CD4-positive, CD25-positive, alpha-beta regulatory T cell (primary cell): ENCODE measurements at places on chromosomes 2 and 18. TPM values are rescaled to one million over a fixed set of nuclear protein-coding genes. Genes with fewer than 3 reads are reported as not detected.

DNA sequence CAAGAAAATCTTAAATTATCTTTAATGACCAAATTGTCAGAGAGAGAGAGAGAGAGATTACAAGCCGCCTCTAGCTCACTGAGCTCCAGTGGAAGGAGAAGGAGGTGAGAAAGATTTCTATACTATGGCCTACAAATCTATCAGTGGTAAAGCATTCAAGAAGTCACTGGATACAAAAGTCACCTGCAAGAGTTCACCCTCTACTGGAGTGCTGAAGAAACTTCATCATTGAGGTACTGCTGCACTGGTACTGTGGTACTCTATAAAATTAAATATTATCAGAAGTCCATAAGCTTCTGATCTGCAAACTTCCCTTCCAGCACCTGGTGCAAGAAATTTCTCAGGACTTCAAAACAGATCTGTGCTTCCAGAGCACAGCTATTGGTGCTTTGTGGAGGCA lies 48.3 kb upstream of the AGPS start:
- DNase-seq = no peak

- DNase-seq = no peak
Measured at GRCh38 chr2:2732331-2733119, 401.4 kb upstream of the MYT1L start.

- DNase-seq = peak; percentile 74
Measured at GRCh38 chr18:35616664-35617423, 35.3 kb downstream of the GALNT1 start.

DNA sequence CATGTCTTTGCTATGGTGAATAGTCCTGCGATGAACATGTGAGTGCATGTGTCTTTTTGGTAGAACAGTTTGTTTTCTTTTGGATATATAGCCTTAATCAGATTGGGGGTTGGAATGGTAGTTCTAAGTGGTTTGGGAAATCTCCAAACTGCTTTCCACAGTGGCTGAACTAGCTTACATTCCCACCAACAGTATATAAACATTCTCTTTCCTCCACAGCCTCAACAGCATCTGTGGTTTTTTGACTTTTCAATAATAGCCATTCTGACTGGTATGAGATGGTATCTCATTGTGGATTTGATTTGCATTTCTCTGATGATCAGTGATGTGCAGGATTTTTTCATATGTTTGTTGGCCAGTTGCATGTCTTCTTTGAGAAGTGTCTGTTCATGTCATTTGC lies 112.2 kb upstream of the SESTD1 start:
- DNase-seq = no peak

DNA sequence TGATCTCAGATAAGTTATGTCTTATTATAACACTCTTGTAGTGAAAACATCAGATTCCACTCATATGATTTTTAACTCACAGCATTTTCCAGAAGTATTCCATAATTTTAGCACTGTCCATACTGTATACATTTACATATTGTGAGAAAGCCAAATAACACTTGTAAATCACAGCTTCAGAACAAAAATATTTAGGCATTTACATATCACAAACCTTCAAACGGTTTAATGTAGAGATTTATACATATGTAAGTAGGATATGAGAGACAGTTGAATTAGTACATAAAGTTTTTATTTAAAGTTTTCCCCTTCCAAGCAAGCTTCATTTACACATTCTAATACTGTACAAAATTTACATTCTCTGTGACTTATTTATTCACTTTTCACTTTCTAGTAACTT lies 100.4 kb downstream of the KLHL14 start:
- DNase-seq = no peak

DNA sequence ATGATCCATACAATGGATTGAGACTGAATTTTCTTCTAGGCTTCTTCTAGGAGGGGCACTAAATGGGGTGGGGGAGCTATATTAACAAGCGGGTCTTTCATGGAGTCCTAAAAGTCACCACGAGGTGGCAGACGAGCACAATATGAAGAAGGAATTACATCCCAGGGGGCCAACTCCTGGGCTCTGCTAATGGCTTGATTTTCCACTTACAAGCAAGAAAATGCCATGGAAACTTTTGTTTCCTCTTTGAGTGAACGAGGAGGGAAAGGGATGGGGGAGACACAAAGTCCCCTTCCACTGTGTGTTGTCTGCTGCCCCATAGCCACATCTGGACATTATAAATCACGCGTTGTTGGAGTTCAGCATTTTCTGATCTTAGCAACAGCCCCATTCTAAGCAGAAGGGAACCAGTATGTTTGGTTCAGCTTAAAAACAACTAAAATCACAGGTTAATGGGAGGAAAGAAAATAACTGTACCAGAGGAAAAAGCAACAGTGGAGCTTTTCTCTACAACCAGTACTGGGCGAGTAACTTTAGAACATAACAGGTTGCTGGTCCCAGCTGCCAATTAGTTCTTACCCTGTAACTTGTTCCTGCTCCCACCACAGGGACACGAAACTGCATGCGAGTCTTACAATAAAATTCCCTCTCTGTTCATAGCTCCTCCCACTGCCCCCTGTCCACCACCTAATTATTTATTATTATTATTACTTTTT lies 285.0 kb upstream of the PARD3B start:
- peak; percentile 29 for DNase-seq

- no peak for DNase-seq
Measured at GRCh38 chr2:234269769-234270204, 219.3 kb downstream of the SPP2 start.

DNA sequence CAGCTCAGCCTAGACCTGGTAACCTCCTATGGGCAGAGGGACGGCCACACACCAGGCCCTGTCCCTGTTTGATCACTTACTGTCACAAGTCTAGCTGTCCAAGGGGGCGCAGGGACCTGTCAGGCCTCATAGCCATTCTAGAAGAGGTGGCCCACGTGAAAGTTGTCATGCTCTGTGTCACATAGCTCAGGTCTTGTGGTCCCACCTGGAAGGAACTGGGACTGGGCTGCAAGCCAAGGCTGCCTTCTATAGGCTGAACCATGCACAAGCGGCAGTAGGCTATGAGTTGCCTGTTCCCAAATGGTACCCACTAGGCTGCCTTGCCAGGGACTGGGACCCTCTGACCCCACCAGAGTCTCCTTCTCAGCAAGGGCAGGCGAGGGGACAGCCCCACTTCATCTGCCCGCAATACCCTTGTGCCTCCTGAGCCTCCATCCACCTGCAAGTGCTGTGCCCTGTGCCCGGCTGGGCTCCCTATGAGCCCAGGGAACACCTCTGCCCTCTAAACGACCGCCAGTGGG lies 177.5 kb downstream of the ANAPC1 start:
- no peak for DNase-seq

Gene SLC5A7
- not detected for polyA plus RNA-seq

Gene MEIS1
- polyA plus RNA-seq = not detected

Gene NRP2
- not detected for polyA plus RNA-seq

Gene PCARE
- polyA plus RNA-seq = not detected
